ENCODE measurements at places on chromosomes 1 and 21. TPM values are rescaled to one million over a fixed set of nuclear protein-coding genes. Genes with fewer than 3 reads are reported as not detected.

RAB3B gene
- 24.7 TPM for total RNA-seq

MX2 gene
- 0.87 TPM for total RNA-seq

TMEM59 gene
- total RNA-seq, result 341 TPM

CLDN19 gene
- total RNA-seq, result not detected

MATN1 gene
- not detected for total RNA-seq

TMEM269 gene
- total RNA-seq, result 0.12 TPM

HTR6 gene
- not detected for total RNA-seq

LMX1A gene
- not detected for total RNA-seq

ACTRT2 gene
- total RNA-seq, result not detected

DMBX1 gene
- not detected for total RNA-seq

TSNAX gene
- 34.1 TPM for total RNA-seq

TCEA3 gene
- total RNA-seq, result 6.8 TPM

SPRR4 gene
- total RNA-seq, result not detected

AMY2A gene
- total RNA-seq, result not detected

KANK4 gene
- total RNA-seq, result not detected

HUNK gene
- 0.12 TPM for total RNA-seq

LORICRIN gene
- not detected for total RNA-seq

SLC37A1 gene
- total RNA-seq, result 1.9 TPM

GABRD gene
- not detected for total RNA-seq

TNFAIP8L2 gene
- total RNA-seq, result not detected

EXO5 gene
- total RNA-seq, result 11.4 TPM

WNT3A gene
- total RNA-seq, result not detected

PEAR1 gene
- total RNA-seq, result 1.6 TPM

LINGO4 gene
- under 0.01 TPM for total RNA-seq

TIAM1 gene
- 0.37 TPM for total RNA-seq

IQCC gene
- 2.4 TPM for total RNA-seq

SLC6A17 gene
- total RNA-seq, result 2.4 TPM

RGS18 gene
- not detected for total RNA-seq

ERICH3 gene
- not detected for total RNA-seq

SLC30A10 gene
- total RNA-seq, result not detected

PARK7 gene
- 275 TPM for total RNA-seq

HSD11B1 gene
- total RNA-seq, result 10.6 TPM

PRKCZ gene
- 8.2 TPM for total RNA-seq

VWA5B1 gene
- not detected for total RNA-seq

MAB21L3 gene
- total RNA-seq, result 0.11 TPM

LCE1E gene
- total RNA-seq, result not detected

RHEX gene
- total RNA-seq, result not detected

HLX gene
- 17.9 TPM for total RNA-seq

SLC26A9 gene
- not detected for total RNA-seq

ITLN2 gene
- not detected for total RNA-seq

AIM2 gene
- total RNA-seq, result 0.11 TPM

OR10J1 gene
- total RNA-seq, result 0.25 TPM

HYI gene
- 46.8 TPM for total RNA-seq

IFI44L gene
- total RNA-seq, result 2.7 TPM

CHRM3 gene
- total RNA-seq, result not detected

ZNF436 gene
- 17.7 TPM for total RNA-seq

POGZ gene
- total RNA-seq, result 18.0 TPM

CCDC17 gene
- total RNA-seq, result 0.77 TPM

SPRR3 gene
- total RNA-seq, result not detected

KCNJ9 gene
- not detected for total RNA-seq

CLCA4 gene
- not detected for total RNA-seq

TAL1 gene
- not detected for total RNA-seq

DMRTA2 gene
- total RNA-seq, result 0.11 TPM

CRB1 gene
- 0.37 TPM for total RNA-seq

F3 gene
- total RNA-seq, result 16.9 TPM

APCS gene
- not detected for total RNA-seq

GBP4 gene
- 0.77 TPM for total RNA-seq

ZDHHC18 gene
- 10.0 TPM for total RNA-seq

SYTL1 gene
- 0.11 TPM for total RNA-seq
